ENCODE measurements at places on chromosomes 12 and 14. TPM values are rescaled to one million over a fixed set of nuclear protein-coding genes. Genes with fewer than 3 reads are reported as not detected.

CLEC9A gene
- polyA plus RNA-seq: 1.1 TPM

FBXW8 gene
- polyA plus RNA-seq: 4.2 TPM

FLVCR2 gene
- polyA plus RNA-seq: 5.5 TPM

CIT gene
- 3.7 TPM for polyA plus RNA-seq

TMBIM4 gene
- polyA plus RNA-seq: 125 TPM

C12orf54 gene
- polyA plus RNA-seq: 0.61 TPM

OTOGL gene
- 0.11 TPM for polyA plus RNA-seq

SRRM4 gene
- not detected for polyA plus RNA-seq

ASCL4 gene
- polyA plus RNA-seq: 0.03 TPM

DUSP16 gene
- 4.7 TPM for polyA plus RNA-seq

GPR84 gene
- polyA plus RNA-seq: 0.35 TPM

TUBA1B gene
- 231 TPM for polyA plus RNA-seq

IRAK4 gene
- 23.1 TPM for polyA plus RNA-seq

ITGA7 gene
- polyA plus RNA-seq: 4.4 TPM

LRFN5 gene
- polyA plus RNA-seq: 0.10 TPM

TMTC1 gene
- 9.5 TPM for polyA plus RNA-seq

All from spleen (tissue), 13 donors.